NCI-H460 (cell line): ENCODE measurements at places on chromosomes 2 and 18. TPM values are rescaled to one million over a fixed set of nuclear protein-coding genes. Genes with fewer than 3 reads are reported as not detected.

RNF125 gene
- 2.2 and 2.8 TPM in 2 replicates for total RNA-seq

RTP5 gene
- not detected in 2 replicates for total RNA-seq

REG1A gene
- not detected in 2 replicates for total RNA-seq

MAP3K19 gene
- total RNA-seq, result not detected in 2 replicates

SH3BP4 gene
- total RNA-seq, result 28.2 and 36.9 TPM in 2 replicates

BCL11A gene
- total RNA-seq, result 0.84 and 2.1 TPM in 2 replicates

TAF4B gene
- 12.3 and 12.4 TPM in 2 replicates for total RNA-seq

TRIM43 gene
- 0.07 TPM in 1 of 2 replicates, not detected in the other for total RNA-seq

EGR4 gene
- total RNA-seq, result not detected in 2 replicates
